CD4-positive, alpha-beta T cell treated with Interleukin-1 beta for 1 hour (primary cell): ENCODE measurements at places on chromosomes 3 and 15.

DNA sequence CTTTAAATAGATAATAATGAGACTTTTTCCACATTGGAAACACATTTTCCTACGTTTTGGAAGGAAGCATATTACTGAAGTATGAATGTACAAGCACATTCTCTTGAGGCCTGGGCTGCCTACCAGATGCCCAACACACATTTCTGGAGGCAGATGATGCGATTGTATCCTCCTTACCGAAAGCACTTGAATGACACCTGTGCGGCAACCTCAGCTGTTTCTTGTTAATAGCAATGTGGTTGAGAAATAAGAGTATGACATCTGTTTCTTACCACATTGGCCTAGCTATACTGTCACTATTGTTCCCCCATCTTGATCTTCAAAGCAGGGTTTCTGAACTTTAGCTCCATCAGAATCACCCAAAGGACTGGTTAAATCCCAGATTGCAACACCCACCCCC is 84.8 kb downstream of the ARPP21 start:
- DNase-seq = no peak

GRCh38 chr3:190826018-190826417 is 36.5 kb downstream of the GMNC start:
- DNase-seq = no peak

DNA sequence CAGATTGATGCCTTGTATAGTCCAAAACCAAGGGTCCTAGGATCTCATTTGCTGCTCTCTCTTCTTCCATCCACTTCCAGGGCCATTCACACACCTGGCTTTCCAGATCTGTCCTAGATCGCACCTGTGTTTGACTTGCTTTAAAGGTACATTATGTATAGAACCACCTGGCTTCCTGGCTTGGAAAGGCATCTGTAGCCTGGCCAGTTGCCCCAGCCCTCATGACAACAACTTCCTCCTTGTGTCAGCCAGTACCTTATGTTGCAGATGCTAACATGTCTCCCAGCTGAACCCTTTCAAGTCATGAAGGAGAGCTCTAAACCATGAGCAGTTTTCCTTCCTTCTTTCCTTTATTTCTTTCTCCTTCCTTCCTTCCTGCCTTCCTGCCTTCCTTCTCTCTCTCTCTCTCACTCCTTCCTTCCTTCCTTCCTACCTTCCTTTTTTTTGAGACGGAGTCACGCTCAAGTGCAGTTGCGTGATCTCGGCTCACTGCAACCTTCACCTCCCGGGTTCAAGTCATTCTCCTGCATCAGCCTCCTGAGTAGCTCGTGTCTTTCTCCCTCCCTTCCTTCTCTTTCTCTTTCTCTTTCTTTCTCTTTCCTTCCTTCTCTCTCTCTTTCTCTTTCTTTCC is 2.5 kb upstream of the HTR3C start:
- DNase-seq = no peak

GRCh38 chr15:93035092-93035915 is 53.7 kb downstream of the RGMA start:
- no peak for DNase-seq

DNA sequence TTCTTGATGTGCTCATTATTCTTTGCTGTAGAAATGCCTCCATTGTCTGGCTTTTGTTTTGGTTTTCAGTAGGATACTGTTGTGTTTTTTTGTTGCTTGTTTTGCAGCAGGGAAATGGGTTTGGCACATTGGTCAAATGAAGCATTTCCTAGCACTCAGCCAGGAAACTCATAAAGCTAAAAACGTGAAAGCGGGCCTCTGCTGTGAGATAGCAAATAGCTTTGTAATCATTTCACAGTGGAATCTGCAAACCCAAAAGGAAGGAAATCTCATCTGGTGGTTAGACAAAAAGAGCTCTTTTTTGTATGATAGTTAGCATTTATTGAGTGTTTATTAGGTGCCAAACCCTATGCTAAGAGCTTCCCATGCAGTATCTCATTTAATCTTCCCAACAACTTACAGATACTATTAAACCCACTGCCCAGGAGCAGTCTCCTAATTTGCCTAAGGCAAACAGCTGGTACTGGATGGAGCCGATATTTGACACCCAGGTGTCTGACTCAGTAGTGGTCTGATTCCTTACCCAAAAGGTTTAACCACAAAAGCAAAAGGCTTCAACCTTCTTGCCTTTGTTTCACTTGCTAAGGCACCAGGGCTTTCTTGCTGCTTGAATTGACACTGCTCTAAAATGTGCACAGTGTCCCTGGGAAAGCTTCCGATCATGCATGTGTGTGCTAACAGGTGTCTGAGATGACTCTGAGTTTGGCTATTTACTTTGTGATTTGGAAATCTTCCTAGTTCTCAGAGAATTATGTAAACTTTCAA is 527.9 kb upstream of the MDFIC2 start:
- no peak for DNase-seq
